ENCODE measurements at places on chromosomes 12 and 14. TPM values are rescaled to one million over a fixed set of nuclear protein-coding genes. Genes with fewer than 3 reads are reported as not detected.

Gene CCDC38
- 0.17 TPM for polyA plus RNA-seq

Gene DEGS2
- polyA plus RNA-seq: not detected

Gene MTHFD1
- polyA plus RNA-seq: 43.3 TPM

Gene FLRT2
- 101 TPM for polyA plus RNA-seq

Gene ITGA5
- polyA plus RNA-seq: 117 TPM

Gene LRIG3
- polyA plus RNA-seq: 33.7 TPM

Gene COCH
- 7.2 TPM for polyA plus RNA-seq

Gene DCN
- polyA plus RNA-seq: 482 TPM

Gene VRTN
- polyA plus RNA-seq: 0.47 TPM

Gene PITPNM2
- 4.3 TPM for polyA plus RNA-seq

Gene BHLHE41
- polyA plus RNA-seq: not detected

Gene PSMB5
- 211 TPM for polyA plus RNA-seq

Gene SSPN
- polyA plus RNA-seq: 130 TPM

Gene NID2
- 99.1 TPM for polyA plus RNA-seq

Gene PRH2
- polyA plus RNA-seq: not detected

Gene STON2
- 19.7 TPM for polyA plus RNA-seq

Gene IAPP
- polyA plus RNA-seq: not detected

Gene CLEC7A
- 3.2 TPM for polyA plus RNA-seq

Gene SAMD15
- 0.29 TPM for polyA plus RNA-seq

Gene PTCSC3
- polyA plus RNA-seq: not detected

Gene PLEKHD1
- polyA plus RNA-seq: 0.94 TPM

Gene LBHD2
- polyA plus RNA-seq: 0.39 TPM

Gene KRT74
- polyA plus RNA-seq: not detected

Gene EML5
- 0.95 TPM for polyA plus RNA-seq

Gene DNAH10
- 1.8 TPM for polyA plus RNA-seq

Gene B3GNT4
- not detected for polyA plus RNA-seq

Gene STAC3
- 459 TPM for polyA plus RNA-seq

Gene TSHR
- polyA plus RNA-seq: 0.75 TPM

Gene ASIC1
- polyA plus RNA-seq: 8.1 TPM

Gene SLC15A4
- 20.5 TPM for polyA plus RNA-seq

Gene CLEC14A
- not detected for polyA plus RNA-seq

Gene INHBE
- 3.4 TPM for polyA plus RNA-seq

Gene PTPN21
- 31.0 TPM for polyA plus RNA-seq

Gene GPRC5A
- polyA plus RNA-seq: 1.8 TPM

Gene MAP1LC3B2
- 4.8 TPM for polyA plus RNA-seq

Gene CTSG
- 0.73 TPM for polyA plus RNA-seq

Gene P2RX2
- not detected for polyA plus RNA-seq

Gene STK38L
- 30.6 TPM for polyA plus RNA-seq

Measured in muscle of arm (tissue), 14 donors.